ENCODE measurements at places on chromosomes 5 and 9.

GRCh38 chr5:29197631-29198454 is 1995.6 kb upstream of the CDH6 start:
- no peak for DNase-seq

DNA sequence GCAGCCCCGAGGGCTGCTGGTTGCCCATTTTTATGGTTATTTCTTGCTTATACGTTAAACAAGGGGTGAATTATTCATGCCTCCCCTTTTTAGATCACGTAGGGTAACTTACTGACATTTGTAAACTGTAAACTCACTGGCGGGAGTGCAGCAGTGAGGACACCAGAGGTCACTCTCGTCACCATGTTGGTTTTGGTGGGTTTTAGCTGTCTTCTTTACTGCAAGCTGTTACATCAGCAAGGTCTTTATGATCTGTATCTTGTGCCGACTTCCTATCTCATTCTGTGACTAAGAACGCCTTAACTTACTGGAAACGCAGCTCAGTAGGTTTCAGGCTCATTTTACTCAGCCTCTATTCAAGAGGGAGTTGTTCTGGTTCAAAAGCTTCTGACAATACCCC is 155.0 kb upstream of the PRDM9 start:
- no peak for DNase-seq

- no peak for DNase-seq
These were observed 35.9 kb upstream of the ZFAND5 start for GRCh38 chr9:72400866-72401265.

- DNase-seq = no peak
These were observed 478.1 kb upstream of the WWC1 start for GRCh38 chr5:167813389-167813788.

- peak; percentile 98 for DNase-seq
These were observed 70.4 kb upstream of the TLE1 start for GRCh38 chr9:81759680-81760215.

DNA sequence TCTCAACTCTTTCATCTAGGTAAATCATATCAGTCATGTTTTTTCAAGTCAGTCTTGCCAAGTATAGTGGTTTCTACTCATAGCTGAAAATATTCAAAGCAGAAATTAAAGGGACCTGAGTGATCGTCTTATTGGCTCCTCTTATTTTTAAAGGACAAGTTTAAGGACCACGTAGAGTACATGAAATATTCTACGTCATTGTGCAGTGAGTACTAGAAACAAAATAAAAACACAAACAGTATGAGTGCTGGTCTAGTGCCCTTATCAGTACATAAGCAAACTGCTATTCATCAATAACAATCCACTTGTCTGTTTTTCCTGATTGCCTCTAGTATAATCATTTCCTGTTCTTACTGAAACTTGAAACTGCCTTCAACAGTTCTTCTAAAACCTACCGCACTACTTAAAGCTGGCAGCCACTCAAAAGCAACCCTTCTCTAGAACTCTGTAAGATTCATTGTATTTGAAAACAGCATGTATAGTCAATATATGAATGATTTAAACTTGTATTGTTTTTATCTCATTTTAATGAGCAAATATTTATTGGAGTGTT is 853.7 kb downstream of the TAF11L14 start:
- no peak for DNase-seq

DNA sequence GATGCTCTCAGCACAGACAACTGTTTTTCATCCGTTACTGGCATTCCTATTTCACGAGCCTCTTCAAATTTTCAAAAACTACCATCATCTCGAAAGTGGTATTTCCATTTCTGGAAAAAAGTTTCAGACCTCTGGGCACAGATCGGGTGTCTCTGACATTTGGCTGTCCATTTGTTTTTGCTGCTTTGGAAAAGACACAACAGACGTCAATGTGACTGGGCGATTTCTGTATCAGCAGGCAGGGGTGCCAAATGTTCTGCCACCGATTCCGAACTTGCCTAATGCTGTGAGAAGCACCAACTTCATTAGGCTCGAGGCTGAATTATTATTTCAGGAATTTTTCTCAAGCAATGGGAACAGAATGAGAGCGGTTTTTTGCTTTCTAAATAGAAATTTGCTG is 105.6 kb downstream of the ARSB start:
- DNase-seq = no peak

DNA sequence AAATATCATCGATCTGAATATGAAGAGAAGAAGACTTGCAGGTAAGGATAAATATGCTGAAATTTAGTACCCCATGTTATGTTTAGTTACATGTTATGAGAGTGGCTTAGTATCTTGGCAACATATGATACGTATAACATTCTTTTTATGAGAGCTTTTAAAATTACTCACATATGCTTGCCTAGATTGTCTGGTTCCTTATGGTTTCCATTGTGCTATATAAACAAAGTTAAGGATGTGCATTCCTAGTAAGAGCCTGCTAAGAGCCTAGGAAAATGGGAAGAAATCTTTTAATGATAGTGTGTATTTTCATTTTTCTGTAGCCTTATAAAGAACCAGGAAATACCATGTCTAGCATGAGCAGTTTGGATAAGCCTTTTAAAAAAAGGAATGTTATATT is 112.0 kb upstream of the KCNN2 start:
- no peak for DNase-seq

GRCh38 chr9:33785914-33786313 is 9.4 kb upstream of the PRSS3 start:
- DNase-seq = no peak

DNA sequence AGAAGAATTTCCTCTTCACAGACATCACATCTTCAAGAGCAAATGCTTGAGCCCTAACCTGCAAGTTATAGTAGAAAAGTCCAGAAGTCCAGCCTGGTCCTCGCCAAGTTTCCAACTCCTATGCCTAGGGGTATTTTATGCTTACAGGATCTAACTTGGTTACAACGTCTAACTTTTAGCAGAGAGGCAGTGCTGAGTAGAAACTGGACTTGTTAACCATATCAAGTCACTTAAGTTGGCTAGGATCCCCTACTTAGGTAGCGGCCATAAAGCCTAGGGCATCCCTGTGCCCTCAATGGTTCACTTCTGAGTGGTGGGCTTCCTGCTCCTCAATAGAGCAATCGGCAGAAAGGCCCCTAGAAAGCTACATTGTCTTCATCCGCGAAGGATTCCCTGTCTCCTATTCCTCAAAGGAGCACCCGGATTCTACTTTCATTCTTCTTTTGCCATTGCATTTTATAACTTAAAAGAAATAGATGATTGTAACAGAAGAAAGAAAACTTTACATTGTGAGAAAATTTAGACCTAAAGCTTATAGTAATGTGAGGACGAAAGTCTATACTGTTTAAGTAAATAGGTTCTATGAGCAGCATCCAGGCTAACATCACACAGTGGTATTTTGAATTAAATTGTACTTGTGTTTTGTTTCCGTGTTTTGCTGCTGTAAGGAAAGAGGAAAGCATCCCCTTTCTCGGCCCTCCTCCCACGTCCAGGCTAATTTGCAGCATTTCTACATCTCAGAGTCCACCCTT is 1.3 kb upstream of the MTAP start:
- no peak for DNase-seq

DNA sequence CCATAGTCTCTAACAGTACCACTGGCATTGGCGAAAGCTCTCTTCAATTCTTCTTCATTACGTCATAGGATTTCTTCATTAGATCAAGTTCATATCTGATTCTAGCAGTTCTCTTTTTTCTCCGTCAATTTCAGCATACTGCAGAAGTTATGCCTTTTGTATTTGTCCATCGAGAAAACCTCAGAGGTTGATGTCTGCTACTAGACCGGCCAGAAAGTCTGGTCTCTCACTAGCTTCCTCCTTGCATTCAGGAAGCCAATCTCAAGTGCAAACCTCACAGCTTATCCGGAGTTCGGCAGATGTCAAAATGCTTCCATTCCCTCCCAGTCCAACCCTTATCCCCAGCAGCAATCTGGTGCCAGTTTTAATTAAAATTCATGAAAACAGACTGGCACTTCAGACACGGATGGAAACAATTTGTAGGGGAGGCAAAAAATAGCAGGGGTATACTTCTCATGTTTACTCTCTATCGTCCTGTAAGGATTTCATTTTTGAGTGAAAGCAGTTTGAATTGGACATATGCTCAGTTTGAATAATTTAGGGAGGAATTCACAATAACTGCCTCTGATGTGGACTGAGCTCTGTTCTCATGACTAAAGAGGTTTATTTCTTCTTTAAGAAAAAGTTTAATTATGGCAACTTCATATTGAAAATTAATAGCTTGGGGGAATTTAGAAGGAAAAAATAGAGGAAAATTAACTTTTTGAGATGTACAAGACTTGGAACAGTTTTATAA is 56.4 kb upstream of the TMC1 start:
- DNase-seq = no peak

DNA sequence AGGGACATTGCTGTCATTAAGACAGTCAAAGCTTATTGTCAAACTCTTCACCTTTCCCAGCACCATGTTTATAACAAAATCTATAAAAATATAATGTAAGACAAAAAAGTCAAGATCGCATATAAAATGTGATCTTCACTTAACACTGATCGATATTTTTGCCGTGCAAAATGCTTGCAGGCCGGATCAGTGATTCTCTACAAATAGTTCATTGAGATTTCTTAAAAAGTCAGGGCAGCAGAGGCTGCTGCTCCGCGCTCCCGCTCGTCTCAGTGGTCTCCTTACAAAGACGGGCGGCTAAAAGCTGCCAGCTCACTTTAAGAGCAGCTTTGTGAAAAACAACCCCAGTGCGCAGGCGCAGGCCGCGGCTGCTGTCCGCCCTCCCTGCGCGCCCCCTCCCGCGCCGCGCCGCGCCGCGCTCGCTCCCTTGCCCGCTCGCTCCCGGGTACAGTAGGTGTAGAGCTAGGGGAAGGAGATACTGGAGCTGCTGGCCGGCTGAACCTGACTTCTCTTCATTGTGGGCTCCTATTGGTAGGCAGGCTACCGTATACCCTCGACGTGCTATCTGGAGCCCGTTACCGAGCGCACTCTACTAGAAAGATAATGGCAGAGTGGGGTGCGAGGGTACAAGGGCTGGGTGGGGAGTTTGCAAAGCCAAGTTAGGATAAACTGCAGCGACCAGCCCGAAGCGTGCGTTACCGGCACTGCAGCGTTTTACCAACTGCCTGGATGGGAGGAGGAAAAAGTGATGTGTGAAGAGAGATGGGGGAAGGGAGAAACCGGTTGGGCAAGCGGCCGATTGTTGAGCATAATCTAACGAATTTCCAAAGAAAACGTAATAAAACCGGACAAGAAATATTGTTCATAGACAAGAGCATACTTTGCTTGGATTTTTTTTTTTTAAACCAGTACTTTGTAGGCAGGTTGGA is at the start of gene ARRDC3:
TSS of gene ARRDC3 (minus strand) at position 291 of the 929 bp plus-strand sequence. CDS start at position 66, 225 bp downstream.
- peak; percentile 95 for DNase-seq

DNA sequence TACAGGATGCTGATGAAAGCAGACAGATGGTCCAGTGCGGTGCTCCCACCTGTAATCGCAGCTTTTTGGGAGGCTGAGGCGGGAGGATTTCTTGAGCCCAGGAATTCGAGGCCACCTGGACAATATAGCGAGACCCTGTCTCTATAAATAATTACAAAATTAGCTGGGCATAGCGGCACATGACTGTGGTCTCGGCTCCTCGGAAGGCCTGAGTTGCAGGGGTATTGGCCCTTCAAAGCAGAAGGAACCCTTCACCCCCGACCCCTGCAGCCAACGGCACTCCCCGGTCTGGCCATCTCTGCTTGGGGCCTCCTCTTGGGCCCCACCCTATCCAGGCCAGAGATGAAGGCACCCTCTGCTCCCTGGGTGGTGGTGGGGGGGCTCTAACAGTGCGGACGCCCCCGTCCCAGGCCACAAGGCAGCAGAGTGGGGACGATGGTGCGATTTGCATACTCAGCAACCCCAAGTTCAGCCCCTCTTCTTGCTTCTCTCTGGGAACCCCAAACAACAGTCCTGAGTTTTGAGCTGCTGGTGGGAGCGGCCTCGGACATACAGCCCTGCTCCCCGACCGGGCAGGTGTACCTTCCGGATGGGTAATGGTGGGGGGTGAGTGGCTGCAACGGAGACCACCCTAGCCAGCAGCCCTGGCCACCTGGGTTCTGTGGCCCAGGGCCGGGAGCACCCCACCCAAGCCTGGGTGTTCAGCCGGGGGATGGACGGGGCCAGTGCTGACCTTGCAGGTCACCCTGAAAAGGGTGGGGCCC is 50.7 kb downstream of the NACC2 start:
- DNase-seq = no peak

DNA sequence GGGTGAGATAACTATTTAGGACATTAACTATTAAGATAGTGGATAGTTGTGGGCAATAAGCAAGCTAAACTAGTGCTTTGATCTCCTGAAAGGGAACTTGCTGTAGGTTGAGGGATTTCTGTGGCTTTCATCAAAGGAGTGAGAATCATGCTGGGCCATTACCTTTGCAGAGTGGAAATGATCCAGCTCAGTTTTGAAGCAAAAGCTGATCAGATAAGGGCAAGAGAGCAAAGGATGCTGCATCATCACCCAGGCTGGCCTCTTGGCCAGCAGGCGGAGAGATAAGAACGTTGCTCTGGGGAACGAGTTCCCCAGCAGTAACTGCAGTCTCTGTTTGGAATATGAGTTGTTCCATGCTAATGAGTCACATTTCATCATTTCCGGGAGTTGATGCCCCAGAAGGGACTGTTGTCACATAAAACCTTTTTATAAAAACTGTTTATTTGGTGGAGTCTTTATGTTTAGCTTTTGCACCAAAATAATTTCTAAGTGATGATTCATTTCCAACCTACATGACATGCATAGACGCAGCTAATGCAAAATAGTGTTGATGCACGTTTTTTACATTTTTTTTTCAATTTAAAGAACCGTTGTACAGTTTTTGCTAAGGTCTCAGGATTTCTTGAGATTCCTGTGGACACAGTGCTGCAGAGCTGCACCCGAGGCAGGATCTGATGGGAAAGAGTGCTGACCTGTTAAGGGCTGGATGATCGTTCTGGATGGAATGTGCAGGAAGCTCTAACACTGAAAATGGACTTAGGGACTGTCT is 99.3 kb downstream of the ACTBL2 start:
- peak; percentile 93 for DNase-seq

GRCh38 chr5:151158287-151158661 is 695 bp upstream of the ANXA6 start:
- DNase-seq = peak; percentile 40

DNA sequence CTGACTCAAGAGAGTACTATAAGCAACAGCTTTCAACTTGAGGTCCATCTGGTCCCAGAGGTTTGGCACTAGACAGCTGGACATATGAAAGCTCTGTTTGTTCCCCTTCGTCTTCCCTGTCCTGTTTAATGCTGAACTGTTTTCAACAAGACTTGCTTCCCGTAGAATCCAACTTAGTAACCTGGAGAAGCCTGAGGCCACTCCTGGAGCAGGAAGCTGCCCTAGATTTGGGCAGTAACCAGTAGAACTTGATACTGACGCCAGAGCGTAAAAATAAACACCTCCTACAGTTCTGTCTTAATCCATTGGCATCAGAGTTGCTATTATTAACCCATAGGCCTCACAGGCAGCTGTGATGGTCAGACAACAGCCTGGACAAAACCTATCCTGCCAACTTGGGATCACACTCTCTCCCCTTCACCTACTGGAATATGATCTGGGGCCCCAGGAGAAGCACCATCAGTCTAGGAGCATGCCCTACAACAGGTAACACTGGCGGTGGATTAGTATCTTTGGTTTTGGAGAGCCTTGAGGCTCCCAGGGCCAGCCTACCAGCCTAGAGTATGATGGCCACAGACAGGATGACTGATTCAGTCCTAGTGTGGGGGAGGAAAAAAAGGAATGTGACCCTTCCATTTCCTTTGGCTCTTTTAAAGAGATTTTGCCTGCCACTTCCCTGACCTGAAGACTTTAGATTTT is 29.2 kb downstream of the RUSC2 start:
- DNase-seq = peak; percentile 27

- DNase-seq = peak; percentile 60
These were observed 122.9 kb upstream of the DAB2 start for GRCh38 chr5:39547553-39548154.

GRCh38 chr5:142611154-142611553 is 74.7 kb downstream of the FGF1 start:
- peak; percentile 76 for DNase-seq

Data from brain microvascular endothelial cell (primary cell).